MCF 10A (cell line): ENCODE measurements at places on chromosomes 13 and 19. TPM values are rescaled to one million over a fixed set of nuclear protein-coding genes. Genes with fewer than 3 reads are reported as not detected.

DNA sequence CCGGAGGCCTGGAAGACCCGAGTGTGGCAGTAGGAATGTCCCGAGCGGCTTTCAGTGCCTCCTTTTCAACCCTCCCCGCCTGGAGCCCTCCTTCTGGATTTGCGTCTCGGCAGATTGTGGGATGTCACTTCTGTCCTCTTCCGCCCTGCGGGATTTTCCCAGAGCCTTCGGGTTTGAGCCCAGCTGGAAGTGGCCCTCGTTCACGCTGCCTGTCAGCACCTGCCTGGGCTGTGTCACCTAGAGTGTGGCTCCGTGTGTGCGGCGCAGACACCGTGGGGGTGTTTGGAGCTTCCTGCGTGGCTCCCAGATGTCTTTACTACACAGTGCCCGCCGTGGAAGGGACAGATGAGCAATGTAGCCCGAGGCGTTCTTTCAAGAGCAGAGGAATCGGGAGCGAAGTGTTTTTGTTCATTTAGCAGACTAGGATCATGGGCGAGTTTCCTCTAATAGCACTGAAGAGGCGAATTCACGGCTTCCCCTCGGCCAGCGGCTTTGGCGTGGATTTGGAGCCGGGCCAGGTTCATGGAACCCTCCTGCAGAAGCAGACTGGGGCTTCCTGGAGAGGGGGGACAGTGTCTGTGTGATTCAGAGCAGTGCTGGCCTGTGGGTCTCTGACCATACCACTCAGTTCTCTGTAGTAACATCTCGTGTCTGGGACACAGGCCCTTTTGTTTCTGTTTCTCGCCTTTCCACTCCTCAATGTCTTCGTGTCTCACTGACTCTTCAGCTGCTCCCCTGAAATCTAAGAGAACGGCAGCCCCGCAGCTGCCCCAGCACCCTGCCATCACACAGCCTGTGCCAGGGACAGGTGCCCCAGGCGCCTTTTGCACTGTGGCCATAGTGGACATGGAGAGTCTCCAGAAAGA lies 68.0 kb downstream of the KDM4B start:
- peaks cover 6% of the 10 kb centered on the region for H3K4me1 ChIP-seq
- no peak overlapping the region for H3K27ac ChIP-seq
- H3K4me3 ChIP-seq = no peak overlapping the region
- DNase-seq = peak; percentile 24
- H3K36me3 ChIP-seq = peaks cover 37% of the 10 kb centered on the region

- H3K27me3 ChIP-seq = no peaks in the 10 kb centered on the region
- DNase-seq = no peak
- no peak overlapping the region for H3K4me3 ChIP-seq
- H3K36me3 ChIP-seq = no peaks in the 10 kb centered on the region
- no peak overlapping the region for H3K27ac ChIP-seq
Observed at GRCh38 chr13:30873499-30873898, 32.6 kb upstream of the MEDAG start.

DNA sequence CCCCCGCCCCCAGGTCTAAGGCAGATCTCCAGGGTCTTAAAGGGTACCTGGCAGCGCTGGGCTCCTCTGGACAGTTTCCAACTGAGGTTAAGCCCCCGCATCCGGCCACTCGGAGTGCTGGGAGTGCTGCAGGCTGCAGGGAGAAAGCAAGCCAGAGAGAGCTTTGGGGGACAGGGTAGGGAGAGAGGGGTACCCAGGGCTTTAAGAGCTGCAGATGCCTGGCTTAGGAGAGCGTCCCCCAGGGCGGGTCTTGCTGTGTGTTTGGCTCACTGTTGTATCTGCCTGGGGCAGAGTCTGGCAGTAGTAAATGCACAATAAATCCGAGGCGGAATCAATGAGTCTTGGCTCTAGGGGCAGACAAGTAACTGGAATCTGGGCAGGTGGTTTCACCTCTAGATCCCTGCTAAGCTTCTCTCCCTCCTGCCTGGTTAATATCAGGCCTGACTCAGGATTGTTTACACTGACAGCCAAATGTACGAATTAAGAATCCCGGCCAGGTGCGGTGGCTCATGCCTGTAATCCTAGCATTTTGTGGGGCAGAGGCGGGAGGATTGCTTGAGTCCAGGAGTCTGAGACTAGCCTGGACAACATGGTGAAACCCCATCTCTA lies 798 bp upstream of the COX6B2 start:
- H3K27ac ChIP-seq = no peak overlapping the region
- peak; percentile 66 for DNase-seq
- peaks cover 19% of the 10 kb centered on the region for H3K4me1 ChIP-seq
- peaks cover 13% of the 10 kb centered on the region for H3K27me3 ChIP-seq

DNA sequence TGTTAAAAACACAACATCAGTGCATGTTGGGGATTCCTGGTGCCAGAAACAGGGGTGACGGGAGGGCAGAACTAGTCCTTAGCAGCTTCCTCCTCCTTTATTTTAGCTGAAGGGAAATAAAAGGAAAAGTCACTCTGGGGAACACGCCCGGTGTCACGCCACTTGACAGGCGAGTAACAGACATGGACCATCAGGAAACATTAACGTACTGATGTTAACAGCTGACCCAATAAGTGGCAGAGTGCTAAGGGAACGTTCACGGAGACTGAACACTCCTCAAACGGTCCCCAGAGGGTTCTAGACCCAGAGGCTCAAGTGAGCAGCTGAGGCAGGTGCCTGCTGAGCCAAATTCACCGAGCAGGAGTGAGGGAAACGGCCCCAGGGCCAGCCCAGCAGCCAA lies 13.9 kb upstream of the EIF3G start:
- no peak for DNase-seq
- no peaks in the 10 kb centered on the region for H3K4me1 ChIP-seq
- no peaks in the 10 kb centered on the region for H3K27me3 ChIP-seq

GRCh38 chr13:70375718-70376117 lies 267.5 kb upstream of the KLHL1 start:
- no peak overlapping the region for H3K4me3 ChIP-seq
- H3K27ac ChIP-seq = no peak overlapping the region

DNA sequence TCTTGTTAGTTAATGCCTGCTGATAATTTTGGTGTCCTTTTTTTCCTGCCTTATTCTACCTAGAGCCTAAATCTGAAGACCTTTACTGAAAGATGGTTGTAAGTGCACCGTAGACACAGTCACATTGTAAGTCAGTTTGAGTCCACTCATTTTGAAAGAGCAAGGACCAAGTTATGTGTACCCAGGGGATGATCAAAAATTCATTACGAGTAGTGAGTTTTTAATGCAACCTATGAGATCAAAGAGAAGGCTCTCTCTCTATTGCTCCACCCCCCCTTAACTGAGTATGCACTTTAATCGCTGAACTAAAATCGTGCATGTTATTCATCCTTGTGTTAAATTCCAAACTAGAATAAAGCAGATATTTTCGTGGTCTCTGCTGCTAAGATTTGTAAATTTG lies 1.8 kb downstream of the RAP2A start:
- peak overlapping the region; percentile 44 for H3K27ac ChIP-seq
- H3K4me3 ChIP-seq = peak overlapping the region; percentile 85
- DNase-seq = peak; percentile 19
- H3K4me1 ChIP-seq = peaks cover 22% of the 10 kb centered on the region

DNA sequence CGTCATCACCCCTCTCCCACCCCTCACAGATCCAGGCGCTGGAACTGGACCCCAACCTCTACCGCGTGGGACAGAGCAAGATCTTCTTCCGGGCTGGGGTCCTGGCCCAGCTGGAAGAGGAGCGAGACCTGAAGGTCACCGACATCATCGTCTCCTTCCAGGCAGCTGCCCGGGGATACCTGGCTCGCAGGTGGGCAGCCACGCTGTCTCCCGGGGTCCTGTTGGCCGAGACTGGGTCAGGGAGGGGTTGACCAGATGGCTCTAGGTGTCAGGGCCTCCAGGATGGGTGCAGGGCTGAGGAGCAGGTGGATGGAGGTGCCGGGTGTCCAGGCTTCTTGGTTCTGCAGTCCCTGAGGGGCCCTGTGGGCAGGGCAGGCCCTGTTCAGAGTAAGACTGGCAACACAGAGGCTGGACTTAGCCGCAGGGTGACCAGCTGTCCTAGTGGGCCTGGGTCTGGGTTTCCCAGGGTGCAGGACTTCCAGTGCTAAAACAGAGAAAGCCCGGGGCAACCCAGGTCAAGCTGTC lies 58.1 kb downstream of the MYH14 start:
- DNase-seq = no peak
- no peaks in the 10 kb centered on the region for H3K4me1 ChIP-seq
- no peak overlapping the region for H3K27ac ChIP-seq
- H3K4me3 ChIP-seq = no peak overlapping the region
- no peaks in the 10 kb centered on the region for H3K27me3 ChIP-seq

- no peaks in the 10 kb centered on the region for H3K27me3 ChIP-seq
- peaks cover 8% of the 10 kb centered on the region for H3K4me1 ChIP-seq
- H3K4me3 ChIP-seq = no peak overlapping the region
- no peak overlapping the region for H3K27ac ChIP-seq
- DNase-seq = no peak
Observed at GRCh38 chr19:1474011-1474764, 4.8 kb downstream of the C19orf25 start.

The POLD1 gene
- total RNA-seq = 18.9 and 31.9 TPM in 2 replicates

The RASGRP4 gene
- not detected in 2 replicates for total RNA-seq
